ENCODE measurements at places on chromosomes 4 and X.
A peak's percentile ranks its signal among the peaks of the same experiment; 100 is the strongest.

DNA sequence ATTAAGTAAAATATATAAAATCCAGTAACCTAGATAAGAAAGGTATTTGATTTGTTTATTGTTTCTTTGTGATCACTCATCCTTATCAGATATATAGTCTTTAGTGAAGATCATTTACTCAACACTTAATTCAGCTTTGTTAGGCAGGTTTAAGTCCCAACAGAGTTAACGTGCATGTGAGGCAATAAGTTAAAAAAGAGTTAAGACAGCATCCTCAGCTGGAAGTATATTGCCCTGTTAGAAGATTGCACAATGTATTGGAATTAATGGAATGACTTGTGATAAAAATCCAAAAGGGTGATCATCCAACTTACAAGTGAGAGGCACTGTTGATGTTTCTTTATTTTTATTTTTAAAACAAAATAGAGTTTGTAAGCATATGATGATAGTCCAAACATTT is 1162.1 kb downstream of the RAPGEF2 start:
- no peak for DNase-seq

- no peak for DNase-seq
Observed at GRCh38 chrX:74344280-74344622, 40.3 kb downstream of the ZCCHC13 start.

- DNase-seq: peak; percentile 60
Observed at GRCh38 chr4:184250795-184251669, 33.4 kb upstream of the ENPP6 start.

DNA sequence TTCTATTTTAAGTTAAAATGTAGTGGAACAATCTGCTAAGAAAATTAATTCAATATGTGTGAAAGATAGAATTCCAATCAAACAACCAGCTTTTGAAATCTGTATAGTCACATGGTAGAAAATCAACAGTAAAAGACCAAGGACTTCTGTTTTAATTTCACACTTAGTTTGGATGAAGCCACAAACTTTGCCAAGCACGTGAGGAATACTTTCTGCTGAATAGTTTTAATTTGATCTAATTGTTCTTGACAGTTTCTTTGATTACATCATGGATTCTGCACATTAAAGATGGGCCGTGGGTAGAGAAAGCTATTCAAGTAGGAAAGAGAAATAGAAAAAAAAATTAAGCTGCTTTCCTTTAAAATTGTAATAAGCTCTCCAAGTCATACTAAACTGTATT is 137.9 kb upstream of the FAM241A start:
- DNase-seq: no peak

GRCh38 chr4:43163101-43163792 is 270.7 kb downstream of the GRXCR1 start:
- DNase-seq: no peak

- DNase-seq: no peak
Observed at GRCh38 chr4:159177265-159178150, 74.6 kb downstream of the RAPGEF2 start.
